ENCODE measurements at places on chromosomes 6 and 20.

GRCh38 chr6:6224933-6225486 lies 95.5 kb downstream of the F13A1 start:
- no peaks in the 10 kb centered on the region for H3K4me1 ChIP-seq
- DNase-seq, result no peak

DNA sequence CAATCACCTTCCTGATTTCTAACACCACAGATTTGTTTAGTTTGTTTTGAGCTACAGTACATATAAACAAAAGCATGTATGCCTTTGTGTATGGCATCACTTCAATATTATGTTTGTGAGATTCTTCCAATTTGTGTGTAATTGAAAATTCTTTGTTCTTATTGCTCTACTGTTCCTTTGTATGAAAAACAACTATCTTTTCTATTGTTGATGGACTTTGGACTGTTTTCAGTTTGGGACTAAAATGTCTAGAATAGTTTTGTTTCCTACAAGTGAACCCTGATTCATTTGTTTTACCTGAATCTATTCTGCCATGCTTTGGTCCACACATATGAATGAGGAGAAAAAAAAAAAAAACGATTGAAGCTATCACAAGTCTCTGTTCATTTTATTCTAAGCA lies 21.2 kb upstream of the ZNF184 start:
- H3K27me3 ChIP-seq, result peaks cover 31% of the 10 kb centered on the region
- no peak overlapping the region for H3K4me3 ChIP-seq
- no peak for DNase-seq

DNA sequence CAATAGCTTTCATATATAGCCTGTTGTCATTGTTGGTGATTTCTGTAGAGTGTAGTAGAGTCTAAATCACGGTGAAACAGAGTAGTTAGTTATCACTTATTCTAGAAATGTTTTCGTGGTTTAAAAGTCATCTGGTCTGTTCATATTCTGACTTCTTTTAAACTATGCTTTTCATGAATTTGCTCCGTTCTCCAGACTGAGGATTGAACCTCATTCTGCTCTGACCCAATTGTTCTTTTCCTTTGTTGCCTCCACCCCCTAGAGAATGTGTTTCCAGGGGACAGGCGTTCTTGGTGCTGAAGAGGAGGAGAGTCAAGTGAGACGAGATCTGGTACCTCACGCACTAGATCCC lies 748 bp upstream of the ZNF292 start:
- H3K27me3 ChIP-seq, result no peaks in the 10 kb centered on the region
- peak overlapping the region; percentile 91 for H3K27ac ChIP-seq
- H3K4me3 ChIP-seq, result peak overlapping the region; percentile 89
- no peak for DNase-seq

- H3K4me3 ChIP-seq, result no peak overlapping the region
- H3K36me3 ChIP-seq, result no peaks in the 10 kb centered on the region
- H3K27ac ChIP-seq, result no peak overlapping the region
- no peaks in the 10 kb centered on the region for H3K4me1 ChIP-seq
- DNase-seq, result no peak
These were observed 161.9 kb downstream of the TAF4 start for GRCh38 chr20:61903575-61904340.

DNA sequence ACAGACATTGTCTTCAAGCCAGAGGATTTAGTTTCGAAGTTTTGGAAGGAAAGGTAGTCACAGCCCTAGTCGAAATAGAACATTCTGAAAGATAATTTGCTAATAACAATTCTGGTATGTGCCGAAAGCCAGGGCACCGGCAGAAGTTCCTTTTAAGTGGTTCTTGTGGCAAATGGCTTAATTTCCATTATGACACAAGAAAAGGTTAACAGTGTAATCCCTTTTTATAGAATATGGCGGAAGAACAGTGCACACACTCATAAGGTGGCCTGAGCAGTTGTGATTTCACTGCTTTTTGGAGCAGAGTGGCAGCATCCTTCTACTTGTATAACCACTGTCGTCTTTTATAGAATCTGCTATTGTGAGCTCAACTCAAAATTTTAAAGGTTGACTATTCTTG lies 152.4 kb downstream of the SASH1 start:
- no peaks in the 10 kb centered on the region for H3K4me1 ChIP-seq
- no peak overlapping the region for H3K27ac ChIP-seq
- no peak overlapping the region for H3K4me3 ChIP-seq
- no peaks in the 10 kb centered on the region for H3K27me3 ChIP-seq

GRCh38 chr6:131175564-131175963 lies 40.3 kb downstream of the AKAP7 start:
- no peak overlapping the region for H3K4me3 ChIP-seq
- no peaks in the 10 kb centered on the region for H3K4me1 ChIP-seq
- DNase-seq, result no peak
- H3K27ac ChIP-seq, result no peak overlapping the region

DNA sequence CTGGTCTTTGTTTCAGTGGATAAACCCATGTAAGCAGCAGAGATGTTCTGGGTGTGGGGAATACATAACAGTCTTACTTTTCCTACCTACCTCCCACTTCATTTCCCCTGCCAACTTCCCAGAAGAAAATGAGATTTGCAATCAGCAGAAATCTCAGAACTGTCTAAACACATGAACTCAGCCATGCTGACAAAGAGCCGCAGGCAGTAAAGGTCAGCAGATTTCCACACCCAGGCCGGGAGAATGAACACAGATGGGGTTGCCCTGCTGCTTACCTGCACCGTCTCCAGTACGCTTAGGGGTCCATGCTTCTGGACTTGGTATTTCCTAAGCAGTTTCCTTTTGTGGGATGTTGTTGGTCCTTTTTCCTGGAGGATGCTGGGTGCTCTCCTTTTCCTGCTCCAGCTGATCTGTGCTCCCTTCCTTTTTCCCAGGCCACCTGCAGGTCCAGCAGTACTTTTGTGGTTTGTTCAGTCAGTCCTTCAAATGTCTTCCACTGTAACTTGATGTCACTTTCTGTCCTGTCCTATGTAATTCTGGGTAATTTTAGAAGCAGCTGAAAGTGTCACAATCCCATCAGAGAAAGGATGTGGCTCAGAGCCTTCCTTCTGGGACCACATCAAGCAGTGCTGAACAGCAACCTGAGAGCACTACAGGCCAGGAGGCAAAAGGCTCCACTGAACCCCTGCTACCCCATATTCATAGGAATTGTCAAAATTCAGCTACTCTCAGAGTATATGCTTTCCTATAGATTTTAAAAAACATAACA lies 129.0 kb downstream of the CEP57L1 start:
- no peaks in the 10 kb centered on the region for H3K4me1 ChIP-seq
- no peak overlapping the region for H3K27ac ChIP-seq
- H3K36me3 ChIP-seq, result no peaks in the 10 kb centered on the region

DNA sequence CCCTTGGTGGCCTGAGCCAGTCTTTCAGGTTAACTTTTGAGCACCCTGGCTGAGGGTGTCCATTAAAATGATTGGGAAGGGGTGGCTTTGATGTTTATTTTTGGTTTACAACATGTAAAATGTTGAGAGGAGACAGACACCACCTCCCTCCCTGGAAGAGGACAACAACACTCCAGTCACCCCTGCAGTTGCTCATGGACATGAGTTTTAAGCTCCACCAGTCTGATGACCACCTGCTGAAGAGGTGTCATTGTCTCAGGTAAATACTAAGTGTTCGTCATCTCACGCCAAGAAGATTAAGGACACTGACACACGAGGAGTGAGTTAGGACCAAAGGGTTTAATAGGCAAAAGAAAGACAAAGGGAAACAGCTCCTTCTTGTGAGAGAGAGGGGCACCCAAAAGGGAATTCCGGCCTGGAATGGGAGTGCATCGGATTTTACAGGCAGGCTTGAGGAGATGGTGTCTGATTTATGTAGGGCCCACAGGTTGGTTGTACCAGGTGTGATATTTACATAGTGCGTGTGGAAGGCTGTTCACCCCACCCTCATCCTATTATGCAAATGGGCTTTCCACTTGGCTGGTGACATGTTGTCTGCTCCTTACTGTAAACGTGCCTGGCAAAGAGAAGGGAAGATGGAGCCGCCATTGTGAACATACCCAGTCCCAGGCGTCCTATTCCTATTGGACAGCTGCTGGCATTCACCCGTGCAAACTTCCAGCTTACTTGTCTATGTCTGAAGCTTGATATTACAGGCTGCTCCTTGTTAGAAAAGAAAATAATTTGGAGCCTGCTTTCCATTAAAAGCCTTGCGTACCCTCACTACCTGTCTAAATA lies 6.6 kb downstream of the HLA-B start:
- no peak overlapping the region for H3K27ac ChIP-seq
- H3K4me1 ChIP-seq, result peaks cover 14% of the 10 kb centered on the region
- H3K4me3 ChIP-seq, result no peak overlapping the region
- no peaks in the 10 kb centered on the region for H3K27me3 ChIP-seq
- peaks cover 6% of the 10 kb centered on the region for H3K36me3 ChIP-seq

- H3K27ac ChIP-seq, result no peak overlapping the region
- no peak overlapping the region for H3K4me3 ChIP-seq
- peaks cover 7% of the 10 kb centered on the region for H3K4me1 ChIP-seq
- H3K36me3 ChIP-seq, result peaks cover 13% of the 10 kb centered on the region
These were observed 156.3 kb downstream of the ARID1B start for GRCh38 chr6:156933201-156934068.

DNA sequence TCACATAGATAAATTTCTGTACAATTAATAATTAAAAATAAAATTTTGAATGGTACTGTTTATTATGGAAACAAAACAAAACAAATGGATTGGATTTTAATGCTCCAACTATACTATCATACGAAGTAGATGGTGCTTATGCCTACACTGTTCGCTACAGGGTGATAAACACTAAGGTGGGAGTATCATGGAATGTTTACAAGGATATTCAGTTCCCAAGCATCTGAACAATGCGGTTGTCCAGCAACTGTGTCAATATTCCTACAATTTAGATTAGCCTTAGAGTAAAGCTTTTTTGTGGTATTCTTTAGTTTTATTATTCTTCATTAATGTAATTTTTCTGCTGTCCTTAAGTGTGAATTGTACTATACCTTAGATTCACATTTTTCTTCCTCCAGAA lies 105.1 kb downstream of the MMS22L start:
- no peak for DNase-seq
- peaks cover 6% of the 10 kb centered on the region for H3K36me3 ChIP-seq
- H3K27me3 ChIP-seq, result no peaks in the 10 kb centered on the region
- no peak overlapping the region for H3K27ac ChIP-seq
- H3K4me3 ChIP-seq, result no peak overlapping the region

DNA sequence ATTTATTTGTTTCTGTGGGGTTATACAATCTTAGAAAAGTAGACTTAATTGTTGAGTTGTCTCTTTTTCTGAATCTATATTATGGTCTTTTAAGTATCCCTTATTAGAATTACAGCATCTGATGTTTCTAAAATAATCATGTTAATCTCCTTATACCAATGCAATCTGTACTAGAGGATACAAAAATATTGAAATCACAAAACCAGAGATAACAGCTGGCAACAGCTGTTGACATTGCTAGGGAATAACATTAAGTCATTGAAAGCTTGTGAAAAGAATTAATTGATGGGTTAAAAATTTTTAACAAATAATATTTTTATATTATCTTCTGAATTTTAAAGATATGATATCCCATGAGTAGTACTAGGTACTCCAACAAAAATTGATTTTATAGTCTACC lies 162.6 kb downstream of the COL19A1 start:
- no peaks in the 10 kb centered on the region for H3K36me3 ChIP-seq
- no peak for DNase-seq
- H3K4me3 ChIP-seq, result no peak overlapping the region

DNA sequence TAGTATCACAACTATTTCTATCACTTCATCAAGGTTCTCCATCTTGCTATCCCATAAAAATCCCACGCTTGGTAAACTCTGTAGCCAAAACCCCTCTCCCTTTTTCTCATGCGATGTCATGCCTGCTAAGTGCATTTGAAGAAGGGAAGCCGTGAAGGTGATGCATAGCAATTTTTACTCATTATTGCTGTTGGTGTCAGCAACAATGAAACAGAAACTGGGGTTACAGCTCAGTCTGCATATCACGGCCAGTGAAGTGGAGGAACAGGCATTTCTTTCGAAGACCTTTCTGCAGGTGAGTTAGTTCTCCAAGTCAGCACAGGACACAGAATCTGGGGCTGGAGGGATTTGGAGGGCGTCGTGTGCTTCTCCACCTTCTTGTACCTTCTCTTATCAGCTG lies 5.8 kb downstream of the UNC93A start:
- H3K36me3 ChIP-seq, result no peaks in the 10 kb centered on the region
- H3K27me3 ChIP-seq, result peaks cover 3% of the 10 kb centered on the region
- H3K4me1 ChIP-seq, result no peaks in the 10 kb centered on the region
- H3K27ac ChIP-seq, result no peak overlapping the region

DNA sequence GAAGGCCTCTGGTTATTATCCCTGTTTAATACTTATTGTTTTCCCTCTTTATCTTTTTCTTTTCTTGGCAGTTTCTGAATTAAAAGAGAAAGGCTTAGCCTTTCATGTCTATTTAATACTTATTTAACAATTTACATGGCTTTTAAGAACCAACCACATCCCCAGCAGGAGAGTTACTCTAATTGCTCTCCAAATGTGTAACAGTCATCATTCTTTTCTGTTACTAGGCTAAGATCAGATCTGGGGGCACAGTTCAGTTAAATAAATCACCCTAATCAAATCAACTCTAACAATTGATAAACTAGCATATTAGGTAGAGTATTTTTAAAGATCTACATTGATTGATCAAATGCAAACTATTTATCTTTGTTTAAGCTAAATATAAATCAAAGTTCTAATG lies 54.1 kb upstream of the NT5E start:
- no peaks in the 10 kb centered on the region for H3K36me3 ChIP-seq
- no peak overlapping the region for H3K4me3 ChIP-seq
- H3K27ac ChIP-seq, result no peak overlapping the region
- no peaks in the 10 kb centered on the region for H3K4me1 ChIP-seq
- DNase-seq, result no peak

- H3K4me1 ChIP-seq, result no peaks in the 10 kb centered on the region
- H3K27me3 ChIP-seq, result no peaks in the 10 kb centered on the region
- no peak for DNase-seq
- no peak overlapping the region for H3K4me3 ChIP-seq
These were observed 14.0 kb downstream of the ETV7 start for GRCh38 chr6:36373368-36374019.

GRCh38 chr6:31829633-31830283 lies 2.2 kb downstream of the HSPA1B start:
- peaks cover 57% of the 10 kb centered on the region for H3K4me1 ChIP-seq
- no peaks in the 10 kb centered on the region for H3K36me3 ChIP-seq
- peak overlapping the region; percentile 26 for H3K4me3 ChIP-seq

- peaks cover 36% of the 10 kb centered on the region for H3K4me1 ChIP-seq
- no peaks in the 10 kb centered on the region for H3K36me3 ChIP-seq
- peak; percentile 80 for DNase-seq
- no peak overlapping the region for H3K4me3 ChIP-seq
- H3K27ac ChIP-seq, result no peak overlapping the region
These were observed 46.6 kb upstream of the EDN3 start for GRCh38 chr20:59253779-59254319.

GRCh38 chr6:121354764-121355163 lies 20.5 kb upstream of the TBC1D32 start:
- DNase-seq, result no peak
- H3K36me3 ChIP-seq, result no peaks in the 10 kb centered on the region
- H3K4me1 ChIP-seq, result no peaks in the 10 kb centered on the region
- no peak overlapping the region for H3K4me3 ChIP-seq
- H3K27me3 ChIP-seq, result no peaks in the 10 kb centered on the region

DNA sequence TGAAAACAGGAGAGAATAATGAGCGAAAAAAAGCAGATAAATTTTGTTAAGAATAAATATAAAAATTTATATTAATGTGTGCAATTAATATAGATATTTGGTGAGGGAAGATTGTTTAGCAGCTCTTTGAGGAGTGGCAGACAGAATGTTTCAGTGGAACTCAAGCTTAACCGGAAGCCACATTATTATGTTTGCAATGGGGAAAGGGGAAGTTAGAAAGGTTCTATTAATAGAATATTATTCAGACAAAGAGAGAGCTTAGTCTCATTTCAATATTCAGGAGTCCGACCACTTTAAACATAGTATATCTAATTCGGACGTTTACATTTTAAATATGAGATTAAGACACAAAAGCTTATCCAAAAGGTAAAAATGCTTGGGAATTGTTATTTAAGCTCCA lies 81.6 kb upstream of the KHDRBS2 start:
- DNase-seq, result peak; percentile 46
- H3K36me3 ChIP-seq, result no peaks in the 10 kb centered on the region
- H3K4me1 ChIP-seq, result peaks cover 19% of the 10 kb centered on the region
- H3K27ac ChIP-seq, result no peak overlapping the region
- H3K27me3 ChIP-seq, result no peaks in the 10 kb centered on the region
